ENCODE measurements at places on chromosomes 3 and 15.

DNA sequence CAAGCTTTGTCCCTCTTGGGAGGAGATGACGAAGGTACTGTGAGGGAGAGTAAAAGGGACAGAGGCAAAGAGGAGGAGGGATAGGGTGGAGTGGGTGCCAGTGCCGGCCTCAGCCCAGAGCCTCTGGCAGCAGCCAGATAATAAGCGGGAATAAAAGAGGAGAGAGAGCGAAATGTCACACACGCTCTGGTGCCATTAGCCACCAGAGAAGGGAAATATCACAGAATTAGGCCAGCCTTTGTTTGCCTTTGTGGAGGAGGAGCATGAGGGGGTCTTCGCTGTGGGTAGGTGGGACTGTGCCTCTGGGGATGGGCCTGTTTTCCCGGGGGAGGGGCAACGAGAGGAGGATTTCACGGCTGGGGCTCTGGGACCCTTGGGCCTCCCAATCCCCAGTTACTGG is 67.8 kb downstream of the LINGO1 start:
- no peak overlapping the region for H3K4me3 ChIP-seq
- no peak for DNase-seq
- H3K36me3 ChIP-seq = no peaks in the 10 kb centered on the region
- no peaks in the 10 kb centered on the region for H3K4me1 ChIP-seq
- no peak overlapping the region for H3K27ac ChIP-seq

- no peaks in the 10 kb centered on the region for H3K4me1 ChIP-seq
- no peak for DNase-seq
- no peaks in the 10 kb centered on the region for H3K27me3 ChIP-seq
- H3K27ac ChIP-seq = no peak overlapping the region
- no peaks in the 10 kb centered on the region for H3K36me3 ChIP-seq
These were observed 35.5 kb downstream of the C3orf80 start for GRCh38 chr3:160260587-160261270.

GRCh38 chr3:146322216-146322817 is 71.4 kb upstream of the PLSCR4 start:
- H3K4me1 ChIP-seq = no peaks in the 10 kb centered on the region
- H3K27ac ChIP-seq = no peak overlapping the region
- H3K36me3 ChIP-seq = no peaks in the 10 kb centered on the region

DNA sequence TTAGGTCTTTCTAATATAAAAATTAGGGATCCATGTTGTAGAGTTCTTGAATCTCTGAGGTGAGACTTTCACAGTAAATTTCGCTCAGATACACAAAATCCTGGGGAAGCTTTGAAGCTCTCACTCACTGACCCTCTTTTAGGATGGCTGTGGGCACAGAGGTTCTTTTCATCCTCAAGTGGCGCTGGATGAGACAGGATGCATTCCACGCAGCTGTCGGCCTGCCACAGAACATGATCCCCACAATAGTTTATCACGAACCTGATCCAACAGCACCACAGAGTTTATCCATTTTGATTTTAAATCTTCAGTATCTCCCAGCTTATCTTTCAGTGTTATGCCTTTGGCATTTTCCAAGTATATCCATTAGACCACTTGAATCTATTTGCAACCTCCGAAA is 91.9 kb downstream of the WDR76 start:
- no peaks in the 10 kb centered on the region for H3K27me3 ChIP-seq
- DNase-seq = no peak
- H3K4me1 ChIP-seq = no peaks in the 10 kb centered on the region

DNA sequence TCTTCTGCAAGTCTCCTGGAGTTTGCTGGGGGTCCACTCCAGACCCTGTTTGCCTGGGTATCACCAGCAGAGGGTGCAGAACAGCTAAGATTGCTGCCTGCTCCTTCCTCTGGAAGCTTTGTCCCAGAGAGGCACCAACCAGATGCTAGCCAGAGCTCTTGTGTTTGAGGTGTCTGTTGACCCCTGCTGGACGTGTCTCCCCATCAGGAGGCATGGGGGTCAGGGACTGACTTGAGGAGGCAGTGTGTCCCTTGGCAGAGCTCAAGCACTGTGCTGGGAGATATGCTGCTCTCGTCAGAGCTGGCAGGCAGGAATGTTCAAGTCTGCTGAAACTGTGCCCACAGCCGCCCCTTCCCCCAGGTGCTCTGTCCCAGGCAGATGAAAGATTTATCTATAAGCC is 86.5 kb downstream of the TPRG1 start:
- no peak overlapping the region for H3K27ac ChIP-seq
- H3K4me3 ChIP-seq = no peak overlapping the region
- H3K36me3 ChIP-seq = no peaks in the 10 kb centered on the region
- DNase-seq = no peak
- no peaks in the 10 kb centered on the region for H3K27me3 ChIP-seq
- H3K4me1 ChIP-seq = no peaks in the 10 kb centered on the region
